Small intestine (tissue), 16 donors: ENCODE measurements at places on chromosomes 13 and 19. TPM values are rescaled to one million over a fixed set of nuclear protein-coding genes. Genes with fewer than 3 reads are reported as not detected.
A peak's percentile ranks its signal among the peaks of the same experiment; 100 is the strongest.

DNA sequence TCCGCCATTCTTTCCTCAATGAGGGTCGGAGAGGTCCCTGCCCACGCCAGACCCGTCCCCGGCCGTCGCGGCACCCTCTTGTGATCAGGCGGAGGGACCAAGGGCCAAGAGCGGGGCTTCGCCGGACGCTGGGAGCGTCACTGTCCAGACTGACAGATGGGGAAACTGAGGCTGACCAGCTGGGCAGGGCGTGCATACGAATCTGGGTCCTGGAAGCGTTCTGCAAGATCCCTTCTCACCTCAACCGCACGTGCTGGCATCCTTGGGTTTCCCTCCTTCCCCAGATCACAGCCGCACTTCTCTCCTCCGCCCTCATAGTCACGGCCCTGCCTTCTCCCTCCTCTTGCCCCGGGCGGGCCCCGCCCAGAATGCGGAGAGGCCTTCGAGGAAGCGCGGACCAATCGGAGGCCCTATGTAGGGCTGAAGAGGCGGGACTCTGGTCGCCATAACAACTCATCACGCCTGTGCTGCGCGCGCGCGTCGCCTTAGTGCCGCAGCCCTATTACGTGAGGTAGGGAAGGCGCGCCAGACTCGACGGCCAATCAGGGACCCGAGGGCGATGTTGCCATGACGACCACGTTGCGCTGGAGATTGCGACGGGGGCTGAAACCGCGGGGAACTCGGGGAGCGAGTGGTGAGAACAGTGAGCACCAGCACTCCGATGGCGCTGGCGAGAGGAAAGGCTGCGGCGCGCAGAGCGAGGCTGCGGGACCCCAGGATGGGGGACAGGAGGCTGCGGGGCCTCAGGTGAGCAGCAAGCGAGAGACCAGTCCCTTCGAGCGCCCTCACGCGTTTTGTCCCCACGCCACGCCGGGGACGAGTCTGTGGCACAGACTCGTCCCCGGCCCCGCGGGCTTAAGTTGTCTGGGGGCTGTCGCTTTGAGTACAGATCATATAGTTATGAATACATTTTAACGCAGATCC, 5.7 kb downstream of the RNF225 start:
- H3K4me1 ChIP-seq, result peaks cover 4% of the 10 kb centered on the region
- H3K4me3 ChIP-seq, result no peak overlapping the region
- peak; percentile 100 for DNase-seq
- no peaks in the 10 kb centered on the region for H3K36me3 ChIP-seq
- H3K27ac ChIP-seq, result peak overlapping the region; percentile 61
- peaks cover 9% of the 10 kb centered on the region for H3K27me3 ChIP-seq

Gene OR7C1
- not detected for polyA plus RNA-seq

DNA sequence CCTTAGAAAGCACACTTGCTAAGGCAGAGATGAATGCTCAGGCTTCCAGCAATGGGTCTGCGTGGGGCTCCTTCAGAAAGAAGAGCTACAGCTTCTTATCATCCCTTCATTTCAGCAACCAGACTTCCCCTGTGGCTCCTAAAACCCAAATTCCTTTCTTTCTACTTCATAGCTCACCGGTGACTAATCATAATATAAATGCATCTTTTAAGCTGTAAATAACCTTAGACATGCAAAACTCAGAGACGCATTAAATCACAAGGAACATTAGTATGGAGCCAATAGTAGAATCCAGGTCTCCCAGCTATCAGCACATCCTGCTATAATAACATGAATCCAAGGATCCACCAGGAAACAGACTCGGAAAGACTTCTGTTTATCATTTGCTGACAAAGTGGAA, 375.6 kb downstream of the COG6 start:
- no peak overlapping the region for H3K27ac ChIP-seq
- H3K27me3 ChIP-seq, result no peaks in the 10 kb centered on the region
- no peaks in the 10 kb centered on the region for H3K36me3 ChIP-seq
- no peak for DNase-seq
- H3K4me3 ChIP-seq, result no peak overlapping the region

Gene GRK1
- polyA plus RNA-seq, result 0.21 TPM

DNA sequence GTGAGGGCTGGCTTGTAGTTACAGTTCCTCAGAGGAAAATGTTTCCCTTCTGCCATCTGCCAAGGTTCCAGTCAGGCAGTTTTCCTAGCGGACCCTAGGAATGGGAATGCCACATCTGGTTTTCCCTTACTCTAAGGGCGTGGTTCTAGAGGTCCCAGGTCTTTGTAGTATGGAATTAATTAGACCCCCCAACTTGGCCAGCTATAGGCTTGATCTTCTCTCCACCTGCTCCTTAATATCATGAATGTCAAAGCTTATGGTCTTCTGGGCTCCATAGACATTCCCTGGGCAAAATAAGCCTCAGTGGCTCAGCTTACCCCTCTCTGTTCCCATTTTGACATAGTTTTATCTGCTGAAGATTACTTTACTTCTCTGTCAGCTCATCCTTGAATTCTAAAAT, 70.0 kb downstream of the ZNF568 start:
- H3K36me3 ChIP-seq, result peaks cover 3% of the 10 kb centered on the region
- DNase-seq, result no peak
- no peak overlapping the region for H3K4me3 ChIP-seq
- no peaks in the 10 kb centered on the region for H3K4me1 ChIP-seq
- H3K27me3 ChIP-seq, result no peaks in the 10 kb centered on the region
- no peak overlapping the region for H3K27ac ChIP-seq

GRCh38 chr13:87684850-87685742, 13.9 kb downstream of the SLITRK5 start:
- H3K27me3 ChIP-seq, result no peaks in the 10 kb centered on the region
- DNase-seq, result no peak
- H3K4me1 ChIP-seq, result no peaks in the 10 kb centered on the region
- H3K36me3 ChIP-seq, result no peaks in the 10 kb centered on the region

Gene CD177
- polyA plus RNA-seq, result not detected

- no peak overlapping the region for H3K4me3 ChIP-seq
- H3K27me3 ChIP-seq, result no peaks in the 10 kb centered on the region
- H3K4me1 ChIP-seq, result peaks cover 99% of the 10 kb centered on the region
- no peak for DNase-seq
These were observed 44.5 kb downstream of the CAPN12 start for GRCh38 chr19:38699647-38700349.

Gene ZNF468
- 7.0 TPM for polyA plus RNA-seq

GRCh38 chr13:77696879-77697216, 639 bp upstream of the SLAIN1 start:
- peak overlapping the region; percentile 68 for H3K4me3 ChIP-seq
- H3K27me3 ChIP-seq, result peaks cover 11% of the 10 kb centered on the region
- H3K36me3 ChIP-seq, result no peaks in the 10 kb centered on the region
- DNase-seq, result no peak
- H3K4me1 ChIP-seq, result no peaks in the 10 kb centered on the region

Gene FXYD3
- 72.7 TPM for polyA plus RNA-seq

GRCh38 chr19:50874211-50874610, 972 bp downstream of the KLK2 start:
- H3K27ac ChIP-seq, result no peak overlapping the region
- H3K27me3 ChIP-seq, result peaks cover 22% of the 10 kb centered on the region
- no peaks in the 10 kb centered on the region for H3K36me3 ChIP-seq
- DNase-seq, result no peak

Gene RFPL4AL1
- polyA plus RNA-seq, result not detected

Gene ZNF43
- polyA plus RNA-seq, result 1.1 TPM

DNA sequence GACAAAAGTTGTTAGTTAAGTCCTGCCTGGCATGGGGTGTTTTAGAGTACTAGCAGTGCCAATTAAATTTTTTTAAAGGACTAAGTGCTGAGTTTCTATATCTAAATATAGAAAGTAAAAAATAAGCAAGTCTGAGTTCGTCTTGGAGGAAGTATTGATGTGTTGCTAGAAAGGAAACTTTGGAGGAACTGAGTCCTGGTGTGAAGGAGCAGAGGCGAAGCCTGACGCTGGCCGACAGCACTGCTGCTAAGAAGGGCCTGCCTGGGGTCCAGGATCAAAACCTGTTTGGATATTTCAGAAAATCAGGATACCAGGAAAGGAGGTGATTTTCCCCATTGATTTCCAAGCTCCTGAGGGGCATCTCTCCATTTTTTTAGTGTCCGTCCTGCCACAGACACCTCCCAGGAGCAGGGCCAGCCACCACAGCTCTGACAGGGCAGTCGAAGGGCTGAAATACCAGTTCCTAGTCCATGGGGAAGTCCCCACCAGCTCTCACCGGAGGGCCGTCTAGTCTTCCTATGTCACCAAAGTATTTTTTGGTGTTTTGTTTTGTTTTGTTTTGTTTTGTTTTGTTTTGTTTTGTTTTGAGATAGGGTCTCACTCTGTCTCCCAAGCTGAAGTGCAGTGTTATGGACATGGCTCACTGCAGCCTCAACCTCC, 38.2 kb upstream of the NPAS1 start:
- H3K27me3 ChIP-seq, result no peaks in the 10 kb centered on the region
- H3K36me3 ChIP-seq, result no peaks in the 10 kb centered on the region
- H3K27ac ChIP-seq, result no peak overlapping the region
- H3K4me1 ChIP-seq, result no peaks in the 10 kb centered on the region
- DNase-seq, result no peak

DNA sequence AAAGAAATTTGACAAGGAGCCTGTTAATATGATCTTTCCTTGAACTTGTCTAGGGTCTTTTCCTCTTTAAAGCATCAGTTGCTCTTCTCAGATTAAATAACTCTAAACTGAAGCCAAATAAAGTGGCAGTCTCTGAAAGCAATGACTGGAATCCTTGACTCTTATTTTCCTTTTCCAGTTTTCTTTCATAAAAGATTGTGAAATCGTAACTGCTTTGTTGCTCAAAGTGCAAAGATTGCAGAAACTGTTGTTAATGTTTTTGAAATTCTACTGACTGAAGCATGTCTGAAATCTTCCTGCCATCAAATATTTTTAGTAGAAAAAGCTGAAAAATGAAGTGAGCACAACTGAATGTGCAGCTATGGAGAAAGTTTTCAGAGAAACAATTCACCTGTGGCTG, 1.9 kb downstream of the NHLRC3 start:
- H3K36me3 ChIP-seq, result no peaks in the 10 kb centered on the region
- peak overlapping the region; percentile 18 for H3K4me3 ChIP-seq
- H3K27me3 ChIP-seq, result no peaks in the 10 kb centered on the region
- H3K4me1 ChIP-seq, result no peaks in the 10 kb centered on the region
- no peak overlapping the region for H3K27ac ChIP-seq
- peak; percentile 58 for DNase-seq
